Activated CD4-positive, alpha-beta T cell treated with anti-CD3 and anti-CD28 coated beads, Interleukin-2, amount 10 ng/mL, durations not matched to agents 7 days and 5 days (primary cell): ENCODE measurements at places on chromosomes 1 and 21. TPM values are rescaled to one million over a fixed set of nuclear protein-coding genes. Genes with fewer than 3 reads are reported as not detected.
A peak's percentile ranks its signal among the peaks of the same experiment; 100 is the strongest.

DNA sequence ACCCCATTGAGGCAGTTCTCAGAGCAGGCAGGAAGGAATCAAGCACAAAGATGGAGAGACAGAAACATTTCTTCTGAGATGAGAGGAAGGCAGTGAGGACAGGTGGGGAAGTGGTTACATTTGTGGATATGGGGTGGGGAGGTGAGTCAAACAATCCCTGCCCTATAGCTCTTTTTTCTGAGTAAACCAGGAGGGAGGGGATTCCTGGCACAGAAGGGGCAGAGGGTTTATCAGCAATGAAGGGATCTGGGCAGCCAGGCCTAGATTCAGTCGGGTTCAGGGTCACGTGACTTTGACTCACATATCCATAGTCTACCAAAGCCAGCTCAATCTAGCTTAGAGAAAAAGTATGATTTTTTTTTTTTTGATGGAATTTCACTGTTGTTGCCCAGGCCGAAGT lies 15.7 kb upstream of the PHC2 start:
- H3K27ac ChIP-seq: no peak overlapping the region
- DNase-seq: no peak
- peaks cover 31% of the 10 kb centered on the region for H3K4me1 ChIP-seq
- H3K36me3 ChIP-seq: no peaks in the 10 kb centered on the region
- H3K4me3 ChIP-seq: no peak overlapping the region
- peaks cover 35% of the 10 kb centered on the region for H3K27me3 ChIP-seq

DNA sequence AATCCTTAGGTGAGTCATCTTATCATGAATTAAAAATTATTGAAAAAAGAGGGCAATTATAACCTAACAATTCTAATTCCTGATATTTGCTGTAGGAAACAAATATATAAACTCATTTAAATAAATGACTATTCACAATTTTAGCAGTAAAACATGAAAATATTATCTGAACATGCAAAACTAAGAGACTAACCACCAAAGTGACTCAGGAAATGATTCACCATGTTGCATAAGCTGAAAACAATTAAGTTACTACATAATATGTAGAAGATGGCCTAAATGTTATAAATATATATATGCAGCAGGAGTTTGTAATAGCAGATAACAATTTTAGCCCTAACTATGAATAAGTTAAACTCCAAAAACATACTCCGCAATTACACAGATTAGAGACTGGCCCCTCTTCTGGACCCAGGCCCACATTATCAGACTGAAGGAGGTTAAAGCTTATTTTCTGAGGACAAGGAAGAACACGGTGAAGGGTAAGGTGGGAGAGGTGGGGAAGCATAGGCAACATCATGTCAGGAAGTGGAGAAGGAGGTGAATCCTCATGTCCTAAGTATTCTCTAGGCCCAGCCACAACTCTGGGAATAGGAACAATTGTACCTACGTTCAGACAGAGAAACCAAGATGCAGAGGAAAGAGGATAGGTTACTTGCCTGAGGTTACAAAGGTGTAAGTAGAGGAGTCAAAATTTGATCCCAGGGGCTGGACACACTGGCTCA lies 15.6 kb upstream of the AIM2 start:
- no peak overlapping the region for H3K4me3 ChIP-seq
- peaks cover 42% of the 10 kb centered on the region for H3K4me1 ChIP-seq
- no peaks in the 10 kb centered on the region for H3K36me3 ChIP-seq
- no peak for DNase-seq
- H3K27me3 ChIP-seq: peaks cover 12% of the 10 kb centered on the region

Gene SYCP1
- not detected for total RNA-seq

GRCh38 chr1:245753807-245754206 lies 599.0 kb downstream of the KIF26B start:
- H3K4me3 ChIP-seq: no peak overlapping the region
- no peaks in the 10 kb centered on the region for H3K4me1 ChIP-seq
- no peaks in the 10 kb centered on the region for H3K36me3 ChIP-seq
- H3K27me3 ChIP-seq: no peaks in the 10 kb centered on the region
- no peak overlapping the region for H3K27ac ChIP-seq
- DNase-seq: no peak

Gene AVPR1B
- not detected for total RNA-seq

Gene CLCNKB
- total RNA-seq: not detected

- no peaks in the 10 kb centered on the region for H3K4me1 ChIP-seq
- no peaks in the 10 kb centered on the region for H3K36me3 ChIP-seq
- H3K27ac ChIP-seq: no peak overlapping the region
- no peak overlapping the region for H3K4me3 ChIP-seq
- no peak for DNase-seq
- no peaks in the 10 kb centered on the region for H3K27me3 ChIP-seq
Observed at GRCh38 chr1:56512724-56513494, 66.5 kb downstream of the PLPP3 start.

Gene HNRNPCL4
- not detected for total RNA-seq

Gene CFAP74
- total RNA-seq: not detected

- H3K4me1 ChIP-seq: peaks cover 4% of the 10 kb centered on the region
- H3K4me3 ChIP-seq: no peak overlapping the region
- no peaks in the 10 kb centered on the region for H3K36me3 ChIP-seq
- no peak for DNase-seq
Observed at GRCh38 chr21:33866826-33867225, 48.8 kb downstream of the ATP5PO start.

- no peaks in the 10 kb centered on the region for H3K36me3 ChIP-seq
- peaks cover 18% of the 10 kb centered on the region for H3K27me3 ChIP-seq
- H3K4me1 ChIP-seq: no peaks in the 10 kb centered on the region
- DNase-seq: no peak
- no peak overlapping the region for H3K4me3 ChIP-seq
Observed at GRCh38 chr1:153488731-153489130, 28.3 kb upstream of the S100A7 start.

Gene SPATA17
- not detected for total RNA-seq

GRCh38 chr1:43067233-43067745 lies 104.8 kb downstream of the EBNA1BP2 start:
- no peak overlapping the region for H3K4me3 ChIP-seq
- no peak for DNase-seq

GRCh38 chr1:113786069-113786468 lies 26.2 kb downstream of the RSBN1 start:
- H3K27ac ChIP-seq: peak overlapping the region; percentile 72
- peaks cover 40% of the 10 kb centered on the region for H3K4me1 ChIP-seq
- H3K27me3 ChIP-seq: no peaks in the 10 kb centered on the region

Gene CFH
- 5.3 TPM for total RNA-seq

- no peaks in the 10 kb centered on the region for H3K27me3 ChIP-seq
- peaks cover 1% of the 10 kb centered on the region for H3K36me3 ChIP-seq
- peaks cover 2% of the 10 kb centered on the region for H3K4me1 ChIP-seq
- no peak overlapping the region for H3K27ac ChIP-seq
Observed at GRCh38 chr1:228174482-228175315, 9.1 kb downstream of the IBA57 start.

- no peak for DNase-seq
- H3K4me1 ChIP-seq: peaks cover 25% of the 10 kb centered on the region
- H3K27me3 ChIP-seq: peaks cover 63% of the 10 kb centered on the region
- H3K4me3 ChIP-seq: peak overlapping the region; percentile 87
Observed at GRCh38 chr1:46133181-46133658, 791 bp upstream of the PIK3R3 start.

Gene UBL4B
- not detected for total RNA-seq

DNA sequence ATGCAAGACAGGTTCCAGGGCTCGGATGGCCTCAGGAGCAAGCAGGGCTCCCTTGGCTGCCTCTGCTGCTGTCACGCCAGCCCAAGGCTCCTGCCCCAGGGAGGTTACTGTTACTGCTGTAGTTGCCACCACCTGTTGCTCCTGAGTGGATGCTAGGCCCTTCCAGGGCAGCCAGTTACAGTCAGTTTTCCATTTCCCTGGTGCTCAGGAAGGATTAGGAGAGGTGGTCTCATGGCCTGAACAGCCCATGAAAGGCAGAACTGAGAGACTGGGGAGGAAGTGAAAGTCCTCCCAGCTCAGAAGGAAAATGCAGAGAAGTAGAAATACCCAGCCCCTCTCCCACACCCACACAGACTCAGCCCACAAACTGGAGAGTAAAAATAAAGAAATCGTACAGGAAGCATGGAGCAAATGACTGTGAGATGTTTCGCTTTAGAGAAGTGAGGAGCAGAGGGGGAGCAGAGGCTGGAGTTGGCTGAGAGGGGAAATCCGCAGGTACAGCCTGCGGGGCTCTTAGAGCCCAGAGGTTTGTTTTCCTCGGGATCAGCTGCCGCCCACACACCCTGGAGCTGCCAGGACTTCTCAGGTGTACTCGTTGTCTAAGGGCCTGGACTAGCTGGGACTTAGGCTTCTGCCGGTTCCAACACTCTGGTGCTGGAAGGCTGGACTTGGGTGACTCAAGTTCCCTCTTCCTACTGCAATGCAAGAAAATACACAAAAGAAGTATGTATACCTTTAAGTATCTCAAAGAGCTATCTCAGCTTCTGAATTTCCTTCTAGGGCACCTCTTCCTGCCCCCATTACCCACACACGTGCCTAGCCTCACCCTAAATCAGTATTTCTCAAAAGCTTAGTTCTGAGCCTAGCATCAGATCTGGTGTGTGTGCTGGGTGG lies 2.3 kb downstream of the IL6R start:
- H3K4me1 ChIP-seq: peaks cover 87% of the 10 kb centered on the region
- peaks cover 1% of the 10 kb centered on the region for H3K36me3 ChIP-seq
- peak overlapping the region; percentile 77 for H3K4me3 ChIP-seq
- DNase-seq: peak; percentile 26
- H3K27ac ChIP-seq: peak overlapping the region; percentile 86

Gene RBM11
- total RNA-seq: 1.8 TPM

Gene SSU72
- 128 TPM for total RNA-seq

DNA sequence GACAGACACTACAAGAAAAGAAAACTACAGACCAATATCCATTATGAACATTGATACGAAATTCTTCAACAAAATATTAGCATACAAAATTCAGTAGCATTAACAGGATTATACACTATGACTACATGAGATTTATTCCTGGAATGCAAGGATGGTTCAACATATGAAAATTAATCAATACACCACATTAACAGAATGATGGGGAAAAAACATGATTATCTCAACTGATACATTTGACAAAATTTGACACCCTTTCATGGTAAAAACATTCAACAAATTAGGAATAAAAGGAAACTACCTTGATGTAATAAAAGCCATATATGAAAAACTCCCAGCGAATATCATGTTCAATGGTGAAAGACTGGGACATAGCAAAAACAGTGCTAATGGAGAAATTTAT lies 31.5 kb downstream of the TRPM2 start:
- DNase-seq: no peak
- H3K36me3 ChIP-seq: peaks cover 38% of the 10 kb centered on the region
- H3K4me3 ChIP-seq: no peak overlapping the region
- no peaks in the 10 kb centered on the region for H3K4me1 ChIP-seq
- peaks cover 4% of the 10 kb centered on the region for H3K27me3 ChIP-seq

Gene TMEM61
- not detected for total RNA-seq

DNA sequence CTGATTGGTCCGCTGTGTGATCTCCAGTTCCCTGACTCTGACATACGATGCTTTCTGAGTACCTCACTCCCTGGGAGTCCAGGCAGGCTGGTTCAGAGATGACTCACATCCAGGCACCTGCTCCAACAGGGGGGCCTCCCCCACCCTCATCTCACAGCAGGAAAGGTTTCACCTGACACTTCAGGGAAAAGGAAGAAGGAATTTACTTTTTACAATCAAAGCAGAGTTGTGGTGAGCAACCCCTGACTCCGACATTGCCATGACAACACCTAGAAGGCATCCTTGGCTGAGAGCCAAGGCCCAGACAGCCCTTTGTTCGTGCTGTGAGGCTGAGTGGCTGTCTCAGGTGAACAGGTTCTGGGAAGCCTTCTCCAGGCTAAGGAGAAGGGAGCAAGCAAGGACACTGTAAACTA lies 164.6 kb upstream of the GJB5 start:
- no peaks in the 10 kb centered on the region for H3K27me3 ChIP-seq
- H3K27ac ChIP-seq: no peak overlapping the region
- DNase-seq: no peak
- no peaks in the 10 kb centered on the region for H3K4me1 ChIP-seq

GRCh38 chr1:225454733-225455132 lies 26.9 kb upstream of the LBR start:
- no peak overlapping the region for H3K27ac ChIP-seq
- DNase-seq: no peak
- peaks cover 2% of the 10 kb centered on the region for H3K36me3 ChIP-seq
- H3K4me1 ChIP-seq: peaks cover 40% of the 10 kb centered on the region
- no peaks in the 10 kb centered on the region for H3K27me3 ChIP-seq

GRCh38 chr1:101410048-101410878 lies 173.4 kb downstream of the S1PR1 start:
- no peaks in the 10 kb centered on the region for H3K36me3 ChIP-seq
- no peak for DNase-seq
- peaks cover 6% of the 10 kb centered on the region for H3K4me1 ChIP-seq
- no peak overlapping the region for H3K4me3 ChIP-seq
- peaks cover 8% of the 10 kb centered on the region for H3K27me3 ChIP-seq

GRCh38 chr1:117321680-117322609 lies 45.3 kb upstream of the MAN1A2 start:
- no peak overlapping the region for H3K27ac ChIP-seq
- no peak overlapping the region for H3K4me3 ChIP-seq
- DNase-seq: no peak
- H3K36me3 ChIP-seq: no peaks in the 10 kb centered on the region

- H3K27me3 ChIP-seq: no peaks in the 10 kb centered on the region
- no peak for DNase-seq
- H3K36me3 ChIP-seq: no peaks in the 10 kb centered on the region
Observed at GRCh38 chr21:17763288-17764037, 55.7 kb downstream of the C21orf91 start.

GRCh38 chr1:86504895-86505563 lies 36.3 kb downstream of the CLCA1 start:
- no peak overlapping the region for H3K27ac ChIP-seq
- H3K4me1 ChIP-seq: peaks cover 12% of the 10 kb centered on the region
- peaks cover 11% of the 10 kb centered on the region for H3K27me3 ChIP-seq

- no peaks in the 10 kb centered on the region for H3K36me3 ChIP-seq
- peaks cover 6% of the 10 kb centered on the region for H3K27me3 ChIP-seq
- H3K4me1 ChIP-seq: peaks cover 4% of the 10 kb centered on the region
Observed at GRCh38 chr1:109721042-109721441, 9.0 kb downstream of the GSTM5 start.

Gene SRSF11
- total RNA-seq: 204 TPM

DNA sequence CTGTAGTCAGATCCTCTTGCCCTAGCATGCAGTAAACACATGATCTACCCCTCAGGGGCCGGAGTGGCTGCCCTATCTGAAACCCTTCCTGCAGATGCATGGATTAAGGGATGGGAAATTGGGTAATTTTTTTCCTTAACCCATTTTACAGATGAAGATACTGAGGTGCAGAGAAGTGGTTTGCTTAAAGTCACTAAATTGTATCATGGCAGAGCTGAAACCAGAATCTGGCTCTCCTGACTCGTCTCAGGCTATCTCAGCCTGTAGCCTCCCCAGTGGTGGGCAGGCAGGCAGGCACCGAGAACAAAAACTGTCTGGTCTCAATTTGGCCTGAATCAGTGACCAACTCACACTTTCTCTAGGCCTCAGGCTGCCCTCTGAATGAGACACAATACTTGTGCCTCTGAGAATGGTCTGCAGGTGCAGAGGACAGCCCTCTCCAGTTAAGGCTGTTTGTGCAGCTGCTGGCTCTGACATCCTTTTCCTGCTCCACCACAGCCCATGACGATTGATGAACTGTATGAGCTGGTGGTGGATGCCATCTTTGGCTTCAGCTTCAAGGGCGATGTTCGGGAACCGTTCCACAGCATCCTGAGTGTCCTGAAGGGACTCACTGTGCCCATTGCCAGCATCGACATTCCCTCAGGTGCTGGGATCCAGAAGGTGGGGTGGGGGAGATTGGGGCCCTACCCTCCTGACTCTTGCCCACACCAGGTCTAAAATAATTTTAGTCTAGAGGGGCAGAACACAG lies 1.5 kb downstream of the NAXE start:
- H3K4me1 ChIP-seq: peaks cover 25% of the 10 kb centered on the region
- peaks cover 21% of the 10 kb centered on the region for H3K36me3 ChIP-seq
- peak overlapping the region; percentile 78 for H3K4me3 ChIP-seq
- peak overlapping the region; percentile 10 for H3K27ac ChIP-seq
